Activated T-cell treated with anti-CD3 and anti-CD28 coated beads, Interleukin-2, amount 50 U/mL, for 4 hours (primary cell): ENCODE measurements at places on chromosomes 12 and 14. TPM values are rescaled to one million over a fixed set of nuclear protein-coding genes. Genes with fewer than 3 reads are reported as not detected.

Gene SUPT16H
- 173 TPM for total RNA-seq

Gene C12orf57
- 184 TPM for total RNA-seq

GRCh38 chr12:49892084-49892731, 11.5 kb downstream of the FAIM2 start:
- DNase-seq, result no peak

- peak; percentile 14 for DNase-seq
Observed at GRCh38 chr14:90815822-90816662, at the start of gene TTC7B. TTC7B (minus strand) TSS chr14:90816430; CDS start chr14:90816295, 135 bp downstream.

DNA sequence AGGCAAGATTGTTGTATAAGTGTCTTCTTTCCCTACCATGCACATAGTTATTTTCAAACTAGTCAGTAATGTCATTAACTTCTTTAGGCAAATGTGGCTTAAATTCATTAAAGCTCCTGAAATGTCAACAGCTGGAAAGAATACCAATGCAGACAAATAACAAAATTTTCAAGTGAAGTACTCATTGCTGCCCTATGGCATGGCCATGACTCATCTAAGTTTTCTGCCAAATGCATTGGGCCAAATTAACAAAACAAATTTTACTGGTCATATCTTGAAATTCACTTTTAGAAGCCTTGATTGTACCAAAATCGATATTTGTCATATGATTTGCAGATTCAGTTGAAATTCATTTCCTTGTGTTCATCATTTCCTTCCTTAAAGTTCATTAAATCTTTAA, 915.9 kb downstream of the SLC6A15 start:
- DNase-seq, result no peak

DNA sequence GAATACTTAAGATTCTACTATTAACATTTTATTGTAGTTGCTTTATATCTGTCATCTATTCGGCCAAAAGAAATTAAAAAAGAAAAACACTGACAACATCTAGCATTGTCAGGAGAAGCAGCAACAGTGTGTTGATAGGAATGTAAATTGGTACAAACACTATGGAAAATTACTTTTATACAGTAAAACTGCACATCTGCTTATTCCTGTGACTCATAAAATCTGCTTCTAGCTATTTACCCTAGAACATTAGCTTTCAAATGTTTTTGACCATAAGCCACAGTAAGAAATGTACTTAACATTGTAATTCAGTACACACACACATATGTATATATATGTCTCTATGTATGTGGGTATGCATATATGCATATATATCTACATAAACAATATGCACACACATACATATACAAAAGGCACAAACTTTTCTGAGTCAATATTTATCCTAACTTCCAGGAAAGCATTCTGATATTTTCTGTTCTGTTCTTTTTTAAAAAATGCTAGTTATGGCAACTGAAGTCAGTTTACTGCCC, 278.9 kb upstream of the GARIN2 start:
- DNase-seq, result no peak
